Stimulated activated CD4-positive, alpha-beta T cell treated with anti-CD3 and anti-CD28 coated beads, TNF-alpha, amount 100 ng/mL, for 48 hours (primary cell): ENCODE measurements at places on chromosomes 6 and 20.

GRCh38 chr6:2194643-2195042, 50.8 kb downstream of the GMDS start:
- DNase-seq = no peak

DNA sequence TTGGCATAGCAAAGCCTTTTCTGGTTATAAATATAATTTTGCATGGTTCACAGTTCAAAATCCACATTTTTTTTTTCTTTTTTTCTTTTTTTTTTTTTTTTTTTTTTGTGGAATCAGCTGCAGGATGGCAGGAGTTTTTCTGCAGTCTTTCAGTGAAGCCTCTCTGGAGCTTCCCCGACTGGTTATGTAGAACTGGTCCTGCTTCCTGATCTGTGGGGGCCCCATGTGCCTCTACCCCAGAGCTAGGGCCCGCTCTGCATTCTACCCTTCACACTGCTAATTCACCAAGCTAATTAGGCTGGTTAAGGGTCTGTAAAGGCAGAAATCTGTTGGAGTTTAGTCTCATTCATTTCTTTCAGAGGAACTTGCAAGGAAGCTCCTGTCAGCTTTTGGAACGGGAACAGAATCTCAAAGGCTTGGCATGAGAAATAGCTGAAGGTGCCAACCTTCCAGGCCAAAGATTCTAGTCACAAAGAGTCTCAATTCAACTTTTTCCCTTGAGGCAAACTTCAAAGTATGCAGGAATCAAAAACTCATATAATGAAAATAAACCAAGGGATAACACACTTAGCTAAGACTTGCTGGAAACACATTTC, 45.5 kb downstream of the HMGN3 start:
- DNase-seq = no peak

DNA sequence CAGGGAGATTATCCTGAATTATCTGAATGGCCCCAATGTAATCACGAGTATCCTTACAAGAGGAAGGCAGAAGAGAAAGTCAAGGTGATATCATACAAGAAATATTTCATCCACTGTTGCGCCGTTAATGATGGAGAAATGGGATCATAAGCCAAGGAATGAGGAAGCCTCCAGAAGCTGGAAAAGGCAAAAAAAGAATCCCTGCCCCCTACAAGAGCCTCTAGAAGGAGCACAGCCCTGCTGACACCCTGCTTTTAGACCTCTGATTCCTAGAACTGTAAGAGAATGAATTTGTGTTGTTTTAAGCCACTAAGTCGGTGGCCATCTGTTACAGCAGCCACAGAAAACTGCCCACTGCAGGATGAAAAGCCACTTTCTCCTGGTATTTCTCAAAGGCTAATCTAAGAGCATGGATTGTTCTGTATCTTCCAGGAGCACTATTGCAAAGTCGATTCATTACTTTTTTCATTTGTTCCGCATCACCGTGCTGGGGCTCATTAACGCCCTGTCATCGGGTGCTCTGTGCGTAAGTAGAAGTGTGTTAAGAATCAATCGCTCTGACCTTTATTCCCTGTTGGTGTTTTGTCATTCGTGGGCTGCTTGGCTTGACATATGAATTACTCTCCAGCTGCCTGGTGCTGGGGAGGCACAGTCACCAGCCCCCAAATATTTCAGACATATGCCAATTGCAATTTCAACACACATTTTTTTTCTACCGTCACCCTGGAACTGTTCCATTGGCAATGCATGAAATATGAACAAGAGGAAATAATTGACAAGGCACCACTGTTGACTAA, 117.0 kb downstream of the PCSK2 start:
- DNase-seq = no peak

- no peak for DNase-seq
Measured at GRCh38 chr6:165660857-165661663, 2.0 kb downstream of the PDE10A start.

DNA sequence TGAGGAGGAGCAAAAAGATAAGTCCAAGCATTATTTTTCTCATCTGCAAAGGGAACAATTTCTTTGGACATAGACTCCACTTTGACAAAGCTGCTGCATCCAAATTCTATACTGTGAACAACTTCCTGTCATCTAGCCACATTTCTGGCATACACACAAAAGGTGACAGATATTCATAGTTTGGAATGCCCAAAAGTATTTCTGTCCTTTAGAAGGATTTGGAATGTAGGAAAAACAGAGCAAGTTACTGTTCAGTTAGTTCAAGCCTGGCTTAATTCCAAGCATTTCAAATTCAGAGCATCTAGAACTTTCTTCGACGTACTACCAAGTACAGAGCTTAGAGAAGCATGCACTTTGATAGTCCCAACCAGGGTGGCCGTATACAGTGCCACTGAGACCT, 134.0 kb downstream of the PDE7B start:
- no peak for DNase-seq

GRCh38 chr6:43180985-43181384, 1.0 kb upstream of the CUL9 start:
- DNase-seq = no peak

DNA sequence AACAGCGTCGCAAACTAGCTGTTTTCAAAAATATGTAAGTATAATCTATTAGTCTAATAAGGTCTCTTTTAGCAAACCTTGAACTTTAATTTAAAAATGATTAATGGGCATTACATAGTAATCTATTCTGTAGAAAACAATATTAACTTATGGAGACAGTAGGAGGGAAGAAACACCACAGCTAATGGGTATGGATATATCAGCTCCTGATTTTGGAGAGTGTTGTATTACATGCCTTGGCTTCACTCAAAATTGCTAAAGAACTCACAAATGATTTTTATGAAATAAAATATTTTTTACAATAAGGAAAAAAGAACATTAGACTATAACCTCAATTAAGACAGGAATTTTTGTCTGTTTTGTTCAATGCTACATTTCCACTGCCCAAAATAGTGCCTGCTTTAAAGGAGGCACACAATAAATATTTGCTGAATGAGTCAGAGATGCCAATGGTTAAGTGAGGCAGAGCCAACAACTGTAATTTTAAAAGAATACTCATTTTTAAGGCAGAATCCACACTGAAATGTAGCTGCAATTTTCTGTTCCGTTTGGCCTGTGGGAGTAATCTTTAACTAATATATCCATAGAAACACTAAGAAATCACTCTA, 15.7 kb downstream of the ATG5 start:
- no peak for DNase-seq

DNA sequence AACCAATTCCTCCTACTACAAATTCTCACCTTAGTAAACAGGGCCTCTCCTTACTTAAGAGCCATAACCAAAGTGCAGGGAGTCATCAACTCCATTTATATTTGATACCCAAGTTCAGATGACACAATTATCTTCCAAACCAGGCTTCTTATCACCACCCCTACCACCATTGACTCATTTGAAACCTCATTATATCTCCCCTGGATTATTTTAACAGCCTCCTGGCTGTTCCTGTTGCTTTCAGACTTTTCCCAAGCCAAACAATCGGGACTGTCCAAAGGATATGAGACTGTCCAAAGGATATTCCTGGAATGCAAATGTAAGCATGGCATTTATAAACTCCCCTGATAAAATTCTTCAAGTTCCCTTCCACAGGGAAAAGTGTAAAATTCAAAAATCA, 394.3 kb downstream of the MAFB start:
- no peak for DNase-seq

GRCh38 chr6:6651335-6651734, 62.8 kb downstream of the LY86 start:
- DNase-seq = no peak

GRCh38 chr6:166419286-166419685, 36.5 kb upstream of the MPC1 start:
- peak; percentile 42 for DNase-seq

GRCh38 chr6:26569433-26569764, 27.4 kb upstream of the ABT1 start:
- DNase-seq = no peak

DNA sequence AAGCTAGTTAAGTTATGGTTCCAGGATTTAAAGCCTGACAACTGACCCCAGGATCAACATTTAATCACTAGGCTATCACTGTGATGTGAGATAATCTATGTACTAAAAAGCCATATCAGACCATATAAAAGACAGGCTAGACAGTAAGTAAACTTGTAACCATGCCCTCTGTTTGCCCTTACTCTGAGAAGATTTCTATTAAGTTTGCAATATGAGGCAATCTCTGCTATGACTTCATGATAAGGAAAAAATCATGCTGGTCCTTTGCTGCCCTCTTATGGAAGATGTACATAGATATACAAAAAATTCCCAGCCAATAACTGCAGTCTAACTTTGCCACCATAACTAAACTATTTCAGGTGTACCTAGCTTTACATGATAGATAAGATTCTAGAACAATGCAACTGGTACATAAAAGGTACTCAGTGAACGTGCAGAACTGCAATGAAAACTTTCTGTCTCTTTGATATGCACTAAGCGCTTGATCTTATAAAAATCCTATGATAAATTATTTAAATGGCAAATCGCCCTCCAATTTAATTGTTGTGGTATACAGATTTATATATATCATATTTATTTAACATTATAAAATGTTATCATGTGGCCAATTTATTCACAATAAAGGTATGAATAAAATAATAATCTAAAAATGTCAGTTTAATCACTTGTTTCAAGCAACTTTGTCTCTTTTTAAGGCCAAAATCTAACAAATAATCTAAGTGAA, 70.5 kb downstream of the FAM217A start:
- no peak for DNase-seq

DNA sequence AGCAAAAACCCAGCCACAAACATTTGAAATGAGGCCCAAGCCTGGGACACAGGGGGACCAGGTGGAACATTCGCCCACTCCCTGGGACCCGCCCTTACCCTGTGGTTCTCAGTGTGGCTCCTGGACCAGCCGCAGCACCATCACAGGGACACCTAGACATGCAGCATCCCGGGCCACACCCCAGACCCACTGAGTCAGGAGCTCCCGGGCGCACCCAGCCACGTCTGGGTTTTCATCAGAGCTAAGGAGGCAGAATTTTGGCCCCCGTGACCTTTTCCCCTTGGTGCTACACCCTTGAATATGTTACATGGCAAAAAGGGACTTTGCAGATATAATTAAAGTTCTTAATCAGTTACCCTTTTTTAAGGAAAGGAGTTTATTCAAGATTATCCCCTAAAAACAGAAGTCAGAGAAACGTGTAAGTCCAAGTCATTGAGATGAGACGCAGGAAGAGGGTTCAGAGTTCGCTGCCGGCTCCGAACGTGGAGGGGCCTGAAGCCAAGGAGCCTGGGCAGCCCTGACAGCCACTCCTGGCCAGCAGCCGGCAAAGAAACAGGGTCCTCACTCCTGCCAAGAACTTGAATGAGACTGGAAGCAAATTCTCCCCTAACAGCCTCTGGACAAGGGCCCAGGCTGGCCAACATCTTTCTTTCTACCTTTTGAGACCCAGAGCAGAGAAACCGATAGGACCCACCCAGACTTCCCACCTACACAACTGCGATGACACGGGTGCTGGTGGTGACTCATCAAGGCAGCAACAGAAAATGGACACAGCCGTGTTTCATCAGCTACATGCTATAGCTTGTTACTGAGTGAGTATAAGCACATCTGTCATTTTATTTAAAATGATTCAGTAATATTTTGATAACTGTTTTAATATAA, 25.3 kb downstream of the BFSP1 start:
- no peak for DNase-seq

DNA sequence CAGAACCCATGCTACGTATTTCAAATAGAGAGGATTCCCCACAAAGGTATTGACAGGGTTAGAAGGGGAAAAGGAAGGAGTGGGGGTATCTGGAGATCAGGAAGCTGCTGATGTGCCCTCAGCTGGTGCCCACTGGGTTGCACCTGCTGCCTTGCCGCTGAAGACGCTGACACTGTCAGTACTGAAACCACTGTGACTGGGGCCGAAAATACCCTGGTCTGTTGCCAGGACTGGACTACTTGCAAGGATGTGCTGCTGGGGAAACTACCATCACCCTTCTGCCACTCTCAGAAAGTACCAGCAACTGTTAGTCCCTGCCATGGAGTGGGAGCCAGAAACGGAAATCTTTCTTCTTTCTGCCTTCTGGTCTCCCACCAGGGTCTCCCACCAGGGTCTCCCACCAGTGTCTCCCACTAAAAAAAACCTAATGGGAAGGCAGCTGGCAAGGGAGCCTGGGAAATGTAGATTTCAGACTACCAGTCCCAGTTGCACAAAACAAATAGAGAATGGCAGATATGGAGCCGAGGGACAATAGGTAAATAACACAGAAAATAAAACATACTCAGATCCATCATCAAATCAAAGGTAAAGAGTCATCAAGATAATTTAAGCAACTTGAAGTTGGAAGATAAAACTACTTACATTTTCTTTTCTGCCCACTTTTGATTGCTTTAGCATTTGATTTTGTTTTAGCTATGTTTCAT, 204.8 kb downstream of the TPBG start:
- no peak for DNase-seq

GRCh38 chr20:6870559-6870958, 103.1 kb downstream of the BMP2 start:
- no peak for DNase-seq
